ENCODE measurements at places on chromosomes 7 and 10.
A peak's percentile ranks its signal among the peaks of the same experiment; 100 is the strongest.

- no peak for DNase-seq
Observed at GRCh38 chr7:140616328-140616727, 24.3 kb downstream of the DENND2A start.

DNA sequence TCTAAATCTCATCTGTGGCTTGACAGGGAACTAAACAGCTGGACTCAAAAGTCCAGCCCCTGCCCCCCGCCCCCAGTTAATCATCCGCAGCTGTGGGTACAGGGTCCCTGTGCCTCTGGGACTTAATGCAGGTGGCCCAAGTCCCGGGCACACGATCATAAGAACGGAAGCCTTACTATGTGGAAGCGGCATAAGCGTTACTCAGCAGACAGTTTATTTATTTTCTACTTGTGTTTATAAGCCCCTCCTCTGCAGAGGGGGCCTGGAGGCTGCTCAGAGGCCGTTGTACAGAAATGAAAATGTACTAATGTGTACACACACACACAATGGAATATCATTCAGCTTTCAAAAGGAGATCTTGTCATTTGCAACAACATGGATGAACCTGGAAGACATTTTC, 158.0 kb upstream of the TNS3 start:
- DNase-seq: no peak

DNA sequence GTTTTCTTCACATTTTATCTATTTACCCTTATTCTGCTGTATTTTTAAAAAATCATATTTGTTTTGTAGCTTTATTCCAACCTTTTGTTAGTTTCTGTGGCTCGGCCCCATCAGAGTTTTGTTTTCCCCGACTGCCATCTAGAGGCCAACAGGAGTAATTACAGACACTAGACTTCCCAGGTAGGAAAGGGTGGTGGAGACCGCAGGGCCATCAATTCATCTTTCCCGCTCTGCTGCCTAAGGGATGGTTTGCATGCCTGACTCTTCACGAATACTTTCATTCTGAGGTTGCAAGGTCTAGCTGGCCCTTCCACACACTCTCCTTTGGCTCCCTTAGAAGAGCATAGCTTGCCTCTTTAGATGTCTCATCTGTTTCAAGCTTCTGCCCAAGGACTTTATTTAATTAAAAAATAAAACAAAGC, 38.3 kb downstream of the LYZL2 start:
- DNase-seq: no peak

DNA sequence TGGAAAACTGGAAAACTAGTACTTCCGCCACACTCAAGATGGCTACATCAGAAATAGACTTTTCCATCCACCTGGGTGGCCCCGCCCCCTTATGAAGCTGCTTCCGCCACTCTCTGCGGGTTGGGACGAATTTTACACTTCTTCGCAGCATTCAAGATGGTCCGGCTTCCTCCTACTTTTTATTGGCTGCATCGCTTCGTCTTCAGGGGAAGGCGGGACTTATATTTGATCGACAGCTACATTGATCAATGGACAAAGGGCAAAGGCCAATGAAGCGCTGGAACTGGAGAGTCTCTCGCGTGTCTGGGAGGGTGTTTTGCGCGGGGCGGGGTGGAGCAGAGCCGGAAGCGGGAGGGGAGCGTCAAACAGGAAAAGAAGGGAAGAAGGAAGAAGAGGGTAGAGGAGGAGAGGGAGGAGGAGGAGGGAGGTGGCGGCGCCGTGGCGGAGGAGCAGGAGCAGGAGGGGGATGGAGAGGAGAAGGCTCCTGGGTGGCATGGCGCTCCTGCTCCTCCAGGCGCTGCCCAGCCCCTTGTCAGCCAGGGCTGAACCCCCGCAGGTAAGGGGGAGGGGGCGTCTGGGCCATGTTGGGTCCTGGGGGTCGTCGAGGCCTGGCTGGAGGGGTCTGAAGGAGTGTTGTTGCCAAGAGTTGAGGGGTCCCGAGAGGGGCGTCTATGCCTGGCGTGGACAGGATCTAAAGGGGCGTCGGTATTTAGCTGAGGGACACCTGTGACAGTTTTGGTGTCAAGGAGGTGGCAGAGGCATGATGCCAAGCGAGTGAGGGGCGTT, at the start of gene WBP1L:
Gene WBP1L, plus strand, starts transcription at position 361 of the 786 bp plus-strand sequence. Its CDS starts 106 bp downstream, at position 467.
- peak; percentile 89 for DNase-seq

- DNase-seq: no peak
Observed at GRCh38 chr10:76523791-76524351, 1092.4 kb downstream of the LRMDA start.

GRCh38 chr10:2914741-2915140, 152.6 kb upstream of the PFKP start:
- no peak for DNase-seq
